ENCODE measurements at places on chromosomes 5 and 9.
A peak's percentile ranks its signal among the peaks of the same experiment; 100 is the strongest.

DNA sequence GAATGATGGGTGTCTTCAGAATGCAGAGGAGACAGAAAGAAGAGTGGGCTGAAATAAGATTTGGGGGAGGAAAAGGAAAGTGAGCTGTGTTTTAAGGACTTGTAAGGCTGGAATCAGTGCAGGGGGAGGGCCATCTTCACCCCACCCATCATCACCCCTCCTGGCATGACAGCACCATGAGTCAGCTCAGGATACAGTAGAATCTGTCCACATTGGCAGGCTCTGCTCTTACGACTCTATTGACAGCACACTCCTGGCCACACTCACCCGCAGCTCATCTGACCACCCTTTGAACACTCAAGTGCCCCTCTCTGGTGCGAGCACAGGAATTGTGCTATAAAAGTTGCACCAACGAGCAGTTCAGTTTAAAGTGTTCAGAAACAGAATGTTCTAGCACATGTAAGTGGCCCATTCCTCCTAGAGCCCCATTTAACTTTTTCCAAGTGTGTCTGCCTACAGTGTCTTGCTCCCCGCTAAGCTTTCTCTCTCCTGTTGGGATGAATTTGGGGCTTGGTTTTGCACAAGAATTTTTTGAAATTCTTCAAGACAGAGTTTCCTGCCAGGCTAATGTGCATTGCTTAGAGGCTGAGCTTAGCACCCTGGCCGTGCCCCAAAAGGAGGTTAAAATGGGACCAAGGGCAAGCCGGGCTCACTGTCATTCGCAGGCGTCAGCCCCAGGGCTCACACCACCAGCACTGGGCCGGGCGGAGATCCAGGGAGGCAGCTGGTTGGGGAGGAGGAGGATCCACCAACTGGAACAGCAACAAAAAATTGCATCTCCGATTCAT is 12.0 kb downstream of the ADRA1B start:
- peak; percentile 95 for ATAC-seq

- ATAC-seq: peak; percentile 32
Measured at GRCh38 chr9:87792831-87793288, 66.9 kb downstream of the CTSL start.

DNA sequence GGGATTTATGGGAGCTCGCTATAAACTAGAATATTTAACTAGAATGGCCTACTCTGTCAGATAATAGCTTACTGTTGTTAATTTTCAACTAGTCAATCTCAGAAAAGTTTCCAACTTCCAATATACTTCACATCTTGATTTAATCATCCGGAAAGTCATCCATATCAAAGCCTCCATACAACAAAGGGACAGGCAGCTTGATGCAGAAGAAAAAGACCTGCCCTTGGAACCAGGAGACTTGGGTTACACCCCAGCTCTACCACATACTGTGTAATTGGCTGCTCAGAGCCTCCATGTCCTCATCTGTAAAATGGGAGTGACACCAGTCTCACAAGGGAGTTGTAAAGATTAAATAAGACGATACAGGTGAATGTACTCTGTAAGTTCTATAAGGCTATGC is 1.9 kb downstream of the PTPN3 start:
- ATAC-seq: no peak

DNA sequence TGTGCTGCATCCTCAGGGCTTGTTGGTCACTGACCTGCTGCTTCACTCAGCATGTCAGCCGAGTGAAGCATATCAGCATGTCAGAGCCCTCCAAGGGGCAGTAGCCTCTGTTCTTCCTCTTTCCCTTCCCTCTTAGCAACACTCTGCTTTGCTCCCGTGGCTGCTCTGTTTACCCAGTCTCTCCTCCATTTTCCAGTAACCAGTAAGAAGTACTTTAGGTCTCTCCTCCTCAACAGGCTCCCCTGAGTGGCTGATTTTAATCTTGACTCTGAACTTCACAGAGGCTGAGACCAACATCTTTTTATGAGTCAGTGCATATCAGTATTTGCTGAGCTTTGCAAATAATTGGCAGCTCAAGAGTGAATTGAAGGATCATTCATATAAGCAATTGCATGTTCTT is 18.6 kb upstream of the ADRB2 start:
- no peak for ATAC-seq

DNA sequence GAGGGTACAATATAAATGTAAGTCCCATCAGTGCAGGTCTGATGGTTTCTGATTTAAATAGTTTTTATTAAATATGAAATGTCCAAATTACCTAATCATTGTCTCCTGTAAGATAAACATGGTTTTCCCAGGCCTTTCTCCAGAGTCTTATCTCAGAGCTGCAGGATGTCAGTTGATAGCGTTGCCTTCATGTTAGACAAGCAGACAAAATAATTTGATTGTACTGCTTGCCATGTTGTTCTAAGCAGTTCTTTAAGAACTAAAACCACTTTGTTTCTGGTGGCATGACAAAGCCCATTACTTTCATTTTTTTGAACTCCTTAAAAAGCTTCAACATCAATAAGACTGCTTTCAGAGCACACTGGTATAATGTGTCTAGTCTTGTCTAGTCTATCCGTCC is 1073.5 kb downstream of the MAT2B start:
- ATAC-seq: no peak

DNA sequence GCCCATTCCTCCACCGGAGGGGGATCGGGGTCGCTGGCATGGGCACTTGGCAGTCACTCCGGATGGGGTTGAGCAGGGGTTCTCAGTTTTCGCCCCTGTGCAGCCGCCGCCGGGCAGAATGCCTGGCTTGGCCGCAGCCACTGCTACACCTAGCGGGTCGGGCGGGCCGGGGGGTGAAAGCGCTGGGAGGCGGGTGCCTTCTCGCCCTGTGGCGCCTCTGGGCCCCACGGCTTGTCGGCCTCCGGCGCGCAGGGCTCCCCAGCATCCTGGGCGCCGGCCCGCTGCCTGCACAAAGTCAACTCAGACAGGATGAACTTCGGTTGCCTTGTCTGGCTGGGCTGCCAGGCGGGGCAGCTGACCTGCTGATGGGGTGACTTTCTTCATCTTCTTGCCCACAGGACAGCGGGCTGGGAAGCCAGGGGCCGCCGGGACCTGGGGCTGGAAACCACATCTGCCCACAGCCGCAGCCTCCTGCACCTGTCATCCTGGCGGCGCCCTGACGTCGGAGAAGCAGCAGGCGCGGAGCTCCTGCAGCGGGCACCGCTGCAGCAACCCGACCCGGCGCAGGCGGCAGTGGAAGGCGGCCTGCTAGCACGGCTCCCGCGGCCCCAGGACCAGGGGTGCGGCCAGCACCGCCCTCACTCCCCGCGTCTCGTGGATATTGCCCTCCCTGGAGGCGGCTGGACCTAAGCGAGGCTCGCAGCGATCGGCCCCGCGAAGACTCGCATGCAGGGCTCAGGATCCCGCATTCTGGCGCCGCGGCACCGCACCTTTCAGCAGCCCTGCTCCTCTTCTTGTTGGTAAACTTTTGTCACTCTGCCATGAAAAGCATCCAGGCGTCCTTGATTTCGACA is 1.3 kb upstream of the ANKRD18A start:
- ATAC-seq: peak; percentile 46

Data from SK-N-SH treated with all-trans-retinoic acid at 6 μM for 48 hours (cell line).